ENCODE measurements at places on chromosomes 7 and 10.

DNA sequence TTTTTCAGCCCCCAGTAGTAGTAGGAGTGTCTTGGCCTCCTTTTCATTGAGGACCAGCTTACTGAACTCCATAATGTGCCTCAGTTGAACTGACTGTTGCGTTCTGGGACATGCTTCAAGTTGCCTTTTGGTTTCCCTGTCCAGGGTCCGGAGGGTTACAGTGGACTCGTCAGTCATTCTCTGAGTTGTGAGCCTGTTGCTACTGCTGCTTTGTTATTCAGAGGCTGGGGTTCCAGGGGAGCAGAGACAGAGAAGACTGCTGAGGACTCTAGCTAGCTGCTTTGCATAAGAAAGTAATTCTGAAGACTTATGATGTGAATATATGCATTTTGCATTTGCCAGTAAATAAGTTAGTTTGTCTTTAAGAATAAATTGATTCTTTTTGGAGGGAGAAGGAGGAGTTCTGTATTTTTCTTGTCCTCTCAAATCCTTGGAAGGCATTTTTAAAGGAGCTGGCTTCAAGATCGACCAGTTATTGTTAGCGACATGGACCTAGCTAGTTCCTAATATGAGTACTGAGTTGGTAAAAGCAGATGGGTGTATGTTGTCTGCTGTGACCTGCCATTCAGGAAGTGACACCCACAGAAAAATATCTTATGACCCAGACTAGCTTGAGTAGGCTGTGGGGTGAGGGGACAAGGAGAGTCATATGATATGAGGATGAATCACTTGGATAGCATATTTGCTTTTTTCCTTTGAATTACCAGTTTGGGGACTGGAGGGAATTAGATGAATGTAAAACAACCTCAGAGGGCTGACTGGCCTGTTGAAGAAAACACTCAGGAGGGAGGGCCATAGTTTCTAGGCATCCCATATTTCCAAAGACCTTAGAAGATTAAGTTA is 8.3 kb downstream of the PI4K2A start:
- peak; percentile 13 for DNase-seq

GRCh38 chr10:8245131-8245813 is 190.8 kb downstream of the GATA3 start:
- DNase-seq, result no peak

DNA sequence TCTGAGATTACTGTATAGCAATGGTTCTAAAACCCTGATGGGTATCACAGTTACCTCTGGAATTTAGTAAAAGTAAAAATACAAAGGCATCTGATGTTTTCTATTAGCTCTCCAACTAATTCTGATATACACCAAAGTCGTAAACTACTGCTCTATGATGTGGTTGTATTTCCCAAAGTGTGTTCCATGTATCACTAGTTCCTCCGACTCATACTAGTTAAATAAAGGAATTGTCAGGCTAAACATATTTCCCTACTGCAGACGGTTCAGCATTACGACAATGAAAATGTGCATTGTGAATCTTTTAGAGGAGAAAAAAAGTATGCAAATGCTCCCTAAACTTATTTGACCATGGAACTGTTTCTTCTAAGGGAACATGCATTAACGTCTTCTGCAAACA is 38.9 kb downstream of the ZNF365 start:
- DNase-seq, result no peak

- DNase-seq, result no peak
Measured at GRCh38 chr7:12570168-12570533, 369 bp upstream of the SCIN start.

GRCh38 chr10:21195252-21195651 is 298.1 kb upstream of the NEBL start:
- no peak for DNase-seq

DNA sequence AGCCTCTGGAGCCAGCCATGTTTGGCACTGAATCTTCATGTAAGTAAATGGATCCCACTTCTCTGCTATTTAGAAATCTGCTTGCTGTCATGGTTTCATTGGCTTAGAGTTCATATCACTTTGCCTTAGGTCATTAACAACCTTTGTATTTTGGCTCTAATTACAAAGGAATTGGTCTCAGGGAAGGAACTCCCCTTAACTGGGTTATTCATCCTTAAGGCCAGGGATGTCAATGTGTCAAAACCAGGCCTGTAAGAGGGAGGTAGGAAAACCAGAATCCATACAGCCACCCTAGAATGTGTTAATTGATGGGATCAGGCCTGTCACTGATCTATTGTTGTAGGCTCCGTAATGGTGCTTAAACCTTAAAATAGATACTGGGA is 67.3 kb downstream of the ST7 start:
- no peak for DNase-seq

DNA sequence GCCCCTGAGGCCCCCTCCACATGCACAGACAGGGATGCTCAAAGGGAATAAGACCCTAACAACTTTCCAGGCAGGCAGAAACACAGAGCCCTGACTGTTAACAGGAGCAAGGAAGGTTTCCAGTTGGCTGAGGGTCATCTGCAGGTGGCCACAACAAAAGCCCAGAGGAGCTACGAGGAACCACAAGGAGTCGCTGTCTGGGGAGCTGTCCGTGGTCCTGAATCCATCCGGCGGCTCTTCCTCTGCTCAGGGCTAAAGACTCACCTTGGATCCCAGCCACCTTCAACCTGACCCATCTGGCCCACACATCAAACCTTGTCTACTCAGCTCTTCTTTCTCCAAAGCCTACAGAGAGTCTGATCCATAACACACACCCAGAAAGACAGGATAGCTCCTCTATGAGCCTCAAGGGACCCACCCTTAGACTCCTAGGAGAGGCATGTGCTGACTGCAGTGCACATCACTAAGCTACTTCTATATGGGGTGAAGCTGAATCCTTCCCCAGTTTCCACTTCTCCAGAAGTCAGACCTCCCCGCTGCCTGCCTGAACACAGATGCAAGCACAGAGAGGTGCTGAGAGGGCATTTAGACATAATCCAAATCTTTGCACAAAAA is 104.0 kb downstream of the SLIT1 start:
- no peak for DNase-seq

GRCh38 chr10:72658696-72659400 is 33.0 kb upstream of the MICU1 start:
- DNase-seq, result no peak

DNA sequence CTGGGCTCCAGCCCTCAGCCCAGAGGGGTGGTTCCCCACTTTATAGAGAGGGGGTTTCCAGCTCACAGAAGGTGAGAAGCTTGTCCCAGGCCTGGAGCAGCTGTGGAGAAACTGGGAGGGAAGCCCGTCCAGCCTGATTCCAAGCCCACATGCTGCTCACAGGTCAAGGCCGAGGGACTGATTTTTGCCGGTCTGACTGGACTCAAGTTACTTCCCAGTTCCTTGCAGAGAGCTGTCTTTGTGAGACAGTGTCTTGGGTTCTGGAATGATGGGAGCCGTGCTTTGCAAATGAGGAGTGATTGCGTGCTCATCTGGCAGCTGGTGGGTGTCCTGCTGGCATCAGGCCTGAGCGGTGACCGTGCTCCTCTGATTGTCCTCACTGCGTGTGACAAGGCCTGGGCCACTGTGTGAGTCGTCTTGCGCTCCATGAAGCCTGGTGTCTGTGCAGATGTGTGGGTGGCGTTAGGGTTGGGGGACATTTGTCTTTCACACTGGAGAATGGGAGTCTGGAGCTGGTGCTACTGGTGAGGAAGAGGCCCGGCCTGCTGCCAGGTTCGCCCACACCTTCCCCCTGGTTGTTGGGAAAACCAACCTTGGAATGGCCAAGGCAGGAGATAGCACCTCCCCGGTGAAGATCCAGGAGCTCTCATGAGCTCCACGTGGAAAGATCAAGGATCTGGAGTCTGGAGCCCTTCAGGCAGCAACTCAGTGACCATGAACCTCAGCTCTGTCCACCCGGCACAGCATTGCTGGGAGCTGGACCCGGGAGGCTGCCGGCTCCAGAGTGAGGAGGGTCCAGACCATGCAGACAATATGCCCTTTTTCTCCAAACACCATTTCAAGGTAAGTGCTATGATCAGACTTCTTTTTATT is 129.6 kb downstream of the SMURF1 start:
- DNase-seq, result no peak
